ENCODE measurements at places on chromosomes 1 and 21.

GRCh38 chr1:117648015-117648414 is 42.2 kb downstream of the TENT5C start:
- DNase-seq = no peak

GRCh38 chr1:208312706-208313105 is 68.5 kb upstream of the PLXNA2 start:
- DNase-seq = no peak

DNA sequence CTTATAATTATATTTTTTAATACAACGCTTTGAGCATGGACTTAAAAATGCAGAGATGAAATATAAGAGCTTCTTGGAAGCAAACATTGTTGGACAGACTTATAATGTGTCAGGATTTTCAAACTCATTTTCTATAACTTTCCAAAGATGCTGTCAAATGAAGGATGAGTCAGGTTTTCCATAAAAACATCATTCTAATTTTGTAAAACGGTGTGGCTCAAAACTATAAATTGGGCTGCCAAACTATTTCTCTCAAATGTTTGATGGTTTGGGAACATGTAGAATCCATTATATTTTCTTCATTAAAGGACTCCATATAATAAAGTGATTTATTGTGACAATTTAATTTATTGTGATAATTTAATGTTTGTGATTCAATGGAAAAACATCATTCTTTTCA is 511.2 kb downstream of the USP25 start:
- DNase-seq = no peak

DNA sequence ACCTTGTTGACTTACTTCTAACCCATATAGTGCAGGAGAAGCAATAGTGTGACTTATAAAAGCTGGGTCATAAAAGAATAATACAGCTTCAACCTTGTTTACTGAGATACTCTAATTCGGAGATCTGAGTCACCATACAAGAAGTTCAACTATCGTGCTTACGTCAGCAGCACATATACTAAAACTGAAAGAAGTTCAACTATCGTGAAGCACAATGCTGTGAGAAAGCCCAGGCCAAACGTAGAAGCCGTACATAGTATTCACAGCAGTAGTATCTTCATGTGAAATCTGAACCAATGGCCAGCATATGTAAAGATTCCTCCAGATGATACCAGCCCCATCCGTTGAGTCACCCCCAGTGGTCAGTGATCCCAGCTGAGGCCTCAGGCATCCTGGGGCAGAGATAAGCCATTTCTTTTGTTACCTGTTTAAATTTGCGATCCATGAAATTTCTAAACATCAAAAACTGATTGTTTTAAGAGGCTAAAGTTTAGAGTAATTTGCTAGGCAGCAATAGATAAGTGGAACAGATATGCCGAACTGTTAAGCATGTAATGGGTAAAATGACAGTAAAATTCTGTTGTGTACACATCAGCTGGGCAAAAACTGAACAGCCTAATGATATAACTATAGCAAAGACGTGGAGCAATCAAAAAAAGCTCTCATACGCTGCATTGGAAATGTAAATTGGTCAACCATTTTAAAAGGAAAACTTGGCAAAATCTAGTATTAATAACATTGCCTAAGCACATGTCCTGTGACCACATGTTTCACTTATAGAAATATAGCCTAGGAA is 53.9 kb upstream of the SAMD13 start:
- DNase-seq = no peak

GRCh38 chr1:246805135-246805716 is 81.0 kb downstream of the SCCPDH start:
- DNase-seq = no peak

DNA sequence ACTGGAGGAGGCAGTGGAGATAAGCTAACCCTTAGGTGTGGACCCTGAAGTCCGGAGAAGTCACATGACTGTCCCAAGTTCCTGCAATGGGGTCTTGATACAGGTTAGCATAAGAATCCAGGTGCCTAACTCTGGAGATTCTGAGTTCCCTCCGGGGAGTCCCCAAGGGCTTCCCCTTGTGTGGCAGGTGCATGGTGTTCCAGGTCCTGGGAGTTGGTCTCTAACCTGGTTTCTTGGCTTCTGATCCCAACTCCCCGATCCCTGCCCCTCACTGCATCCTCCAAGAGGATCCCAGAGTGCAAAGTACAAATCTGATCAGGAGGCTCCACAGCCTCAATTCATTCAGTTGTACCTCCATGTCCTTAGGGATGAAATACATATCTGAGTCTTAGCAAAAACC is 9.3 kb upstream of the C8A start:
- no peak for DNase-seq

DNA sequence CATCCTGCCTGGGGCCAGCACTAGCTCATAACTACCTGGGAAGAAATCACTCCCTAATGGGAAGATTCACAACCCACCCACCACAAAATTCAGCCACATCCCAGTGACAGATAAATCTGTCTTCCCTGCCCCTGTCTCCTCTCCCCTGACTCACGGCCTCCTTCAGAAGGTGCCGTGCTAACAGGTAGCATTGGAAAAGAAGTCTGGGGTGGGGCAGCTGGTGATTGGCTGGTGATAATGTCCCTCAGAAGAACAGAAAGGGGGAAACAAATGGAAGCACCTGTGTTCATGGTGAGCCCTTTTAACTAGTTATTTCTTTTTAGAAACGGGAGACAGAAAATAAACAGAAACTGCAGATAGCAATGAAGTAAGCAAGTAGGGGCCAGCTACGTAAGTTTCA is 29.1 kb downstream of the ITPKB start:
- no peak for DNase-seq

DNA sequence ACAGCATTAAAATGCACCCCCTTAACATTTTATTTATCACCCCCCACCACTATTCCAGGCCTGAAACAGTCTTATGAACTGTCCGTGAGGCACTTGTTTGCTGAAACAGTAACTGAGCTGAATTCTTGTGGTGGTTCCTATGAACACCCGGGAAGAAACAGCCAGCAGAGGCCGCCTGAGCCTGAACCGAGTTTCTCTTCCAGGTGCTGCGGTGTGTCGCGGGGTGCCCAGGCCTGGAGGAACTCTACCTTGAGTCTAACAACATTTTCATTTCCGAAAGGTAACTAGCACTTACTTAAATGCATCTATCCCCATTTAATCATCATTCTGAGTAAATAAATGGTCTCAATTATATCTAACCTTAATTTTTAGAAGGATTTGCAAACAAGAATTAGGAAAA is 66.8 kb downstream of the TBCE start:
- DNase-seq = no peak

- no peak for DNase-seq
Observed at GRCh38 chr1:9703165-9703509, 51.6 kb downstream of the PIK3CD start.

DNA sequence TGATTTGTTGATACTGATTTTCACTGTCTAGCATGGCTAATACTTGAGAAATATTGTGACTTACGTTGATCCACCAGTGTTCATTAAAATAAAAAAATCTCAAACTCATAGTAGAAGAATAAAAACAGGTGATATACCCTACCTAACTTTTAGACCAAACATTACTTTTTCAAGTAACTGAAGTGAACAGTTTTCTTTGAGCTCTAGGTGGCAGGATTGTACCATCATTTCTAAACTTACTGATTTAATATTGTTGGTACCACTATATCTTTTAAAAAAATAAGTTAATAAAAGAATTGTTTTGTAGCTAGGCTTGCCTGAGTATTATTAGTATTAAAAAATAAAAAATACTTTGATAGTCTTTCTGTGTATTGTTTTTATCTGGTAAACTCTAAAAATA is 21.5 kb downstream of the CDC73 start:
- DNase-seq = no peak

DNA sequence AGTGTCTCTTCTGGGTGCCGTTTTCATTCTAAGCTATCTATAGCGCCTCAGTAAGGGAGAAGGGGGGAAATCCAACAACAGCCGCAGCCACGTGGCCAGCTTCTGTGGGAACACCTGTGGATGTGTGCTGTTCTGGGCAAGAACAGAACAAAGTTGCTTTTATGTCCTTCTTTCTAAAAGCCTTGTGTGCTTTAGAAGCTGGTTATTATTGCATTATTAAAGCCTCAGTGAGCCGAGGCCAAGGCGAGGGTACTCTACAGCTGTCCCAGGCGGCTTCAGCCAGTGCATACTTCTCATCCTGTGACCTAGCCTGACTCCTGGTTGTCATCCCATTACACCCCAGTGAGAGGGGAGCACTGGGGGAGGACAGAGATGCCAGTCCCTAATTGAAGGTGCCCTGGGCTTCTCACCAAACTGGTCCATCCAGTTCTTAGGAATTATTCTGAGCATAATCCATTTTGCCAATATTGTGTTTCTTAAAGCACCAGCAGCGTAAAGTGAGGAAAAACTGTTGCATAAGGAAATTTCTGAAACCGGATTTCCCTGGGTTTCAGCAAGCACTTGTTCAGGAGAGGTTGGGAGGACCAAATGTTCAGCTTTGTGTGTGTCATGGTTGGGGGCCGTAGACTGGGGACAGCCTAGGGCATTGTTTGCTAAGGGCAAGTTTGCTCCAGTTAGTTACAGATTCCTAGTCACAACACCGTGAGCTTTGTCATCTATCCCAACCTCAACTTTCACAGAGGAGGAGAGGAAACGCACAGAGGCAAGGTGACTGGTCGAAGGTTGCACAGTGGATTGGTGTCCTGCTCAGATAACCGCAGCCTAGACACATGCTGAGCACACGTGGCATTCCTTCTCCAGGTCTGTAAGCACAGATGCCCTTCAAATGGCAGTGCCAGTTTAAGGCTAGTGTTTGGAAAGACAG is 61.0 kb upstream of the ATP1A1 start:
- no peak for DNase-seq

- no peak for DNase-seq
Observed at GRCh38 chr21:36698385-36698980, 432 bp upstream of the SIM2 start.

DNA sequence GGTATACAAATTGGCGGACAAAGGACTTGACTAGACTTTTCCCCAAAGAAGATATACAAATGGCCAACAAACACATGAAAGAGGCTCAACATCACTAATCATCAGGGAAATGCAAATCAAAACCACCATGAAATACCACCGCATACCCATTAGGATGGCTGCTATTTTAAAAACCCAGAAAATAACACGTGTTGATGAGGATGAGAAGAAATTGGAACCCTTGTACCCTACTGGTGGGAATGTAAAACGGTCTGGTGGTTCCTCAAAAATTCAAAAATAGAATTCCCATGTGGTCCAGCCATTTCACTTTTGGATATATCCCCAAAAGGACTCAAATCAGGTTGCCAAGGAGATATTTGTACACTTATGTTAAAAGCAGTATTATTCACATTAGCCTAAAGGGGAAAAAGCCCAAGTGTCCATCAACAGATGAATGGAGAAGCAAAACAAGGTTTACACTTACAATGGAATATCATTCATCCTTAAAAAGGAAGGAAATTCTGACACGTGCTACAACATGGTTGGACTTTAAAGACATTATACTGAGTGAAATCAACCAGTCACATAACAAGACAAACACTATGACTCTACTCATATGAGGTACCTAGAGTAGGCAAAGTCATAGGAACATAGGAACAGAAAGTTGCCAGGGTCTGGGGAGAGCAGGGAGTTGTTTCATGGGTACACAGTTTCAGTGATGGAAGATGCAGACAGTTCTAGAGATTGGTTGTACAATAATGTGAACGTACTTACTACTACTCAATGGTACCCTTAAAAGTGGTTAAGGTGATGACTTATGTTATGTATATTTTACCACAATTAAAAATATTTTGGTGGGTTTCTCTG is 17.0 kb downstream of the CD34 start:
- DNase-seq = no peak

GRCh38 chr1:39243302-39243701 is 38.8 kb downstream of the MACF1 start:
- DNase-seq = no peak

GRCh38 chr1:225653463-225654276 is 747 bp upstream of the ENAH start:
- no peak for DNase-seq

DNA sequence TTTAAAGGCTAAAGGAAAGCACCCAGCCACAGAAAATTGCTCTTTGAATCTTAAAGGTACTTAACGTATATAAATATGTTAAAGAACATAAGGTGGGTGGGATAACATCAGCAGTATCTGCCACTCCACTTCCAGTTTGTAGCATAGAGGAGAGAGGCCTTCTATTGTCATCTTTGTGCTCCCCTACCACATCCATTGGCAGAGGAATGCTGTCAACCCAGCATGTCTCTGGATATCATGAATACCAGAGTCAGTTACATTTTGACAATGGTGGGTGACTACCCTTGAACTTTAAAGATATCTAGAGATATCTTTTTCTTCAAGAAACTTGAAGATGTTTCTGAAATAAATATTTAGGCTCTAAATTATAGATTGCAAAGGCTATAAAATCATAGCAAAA is 283.2 kb upstream of the LRRC7 start:
- DNase-seq = no peak

- DNase-seq = no peak
Observed at GRCh38 chr1:64482128-64482527, 12.2 kb downstream of the CACHD1 start.

DNA sequence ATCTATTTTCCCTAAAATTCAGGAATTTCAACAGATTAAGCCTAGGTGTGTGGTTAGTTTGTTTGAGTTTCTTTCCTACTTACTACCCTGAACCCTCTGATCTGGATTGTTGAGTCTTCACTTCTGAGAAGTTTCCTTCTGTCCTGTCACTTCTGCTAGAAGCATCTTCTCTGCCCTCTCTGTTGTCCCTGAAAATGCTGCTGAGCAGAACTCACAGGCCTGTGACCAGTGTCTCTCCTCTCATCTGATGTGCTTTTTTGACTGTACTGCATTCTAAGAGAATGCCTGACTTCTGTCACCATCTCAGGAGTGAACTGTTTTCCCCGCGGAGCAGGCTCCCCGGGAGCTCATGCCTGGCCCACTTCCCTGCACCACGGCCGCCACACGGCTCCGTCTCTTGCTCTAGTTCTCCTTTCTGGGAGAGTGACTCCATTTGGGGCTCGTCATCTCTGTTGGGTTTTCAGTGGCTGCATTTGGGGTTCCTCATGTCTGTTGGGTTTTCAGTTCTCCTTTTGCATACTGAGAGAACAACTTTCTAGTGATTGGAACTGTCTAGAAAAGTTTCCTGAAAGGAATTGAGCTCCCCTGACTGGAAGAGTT is 77.9 kb downstream of the POFUT2 start:
- DNase-seq = no peak

GRCh38 chr1:56196839-56197238 is 382.5 kb downstream of the PLPP3 start:
- no peak for DNase-seq

DNA sequence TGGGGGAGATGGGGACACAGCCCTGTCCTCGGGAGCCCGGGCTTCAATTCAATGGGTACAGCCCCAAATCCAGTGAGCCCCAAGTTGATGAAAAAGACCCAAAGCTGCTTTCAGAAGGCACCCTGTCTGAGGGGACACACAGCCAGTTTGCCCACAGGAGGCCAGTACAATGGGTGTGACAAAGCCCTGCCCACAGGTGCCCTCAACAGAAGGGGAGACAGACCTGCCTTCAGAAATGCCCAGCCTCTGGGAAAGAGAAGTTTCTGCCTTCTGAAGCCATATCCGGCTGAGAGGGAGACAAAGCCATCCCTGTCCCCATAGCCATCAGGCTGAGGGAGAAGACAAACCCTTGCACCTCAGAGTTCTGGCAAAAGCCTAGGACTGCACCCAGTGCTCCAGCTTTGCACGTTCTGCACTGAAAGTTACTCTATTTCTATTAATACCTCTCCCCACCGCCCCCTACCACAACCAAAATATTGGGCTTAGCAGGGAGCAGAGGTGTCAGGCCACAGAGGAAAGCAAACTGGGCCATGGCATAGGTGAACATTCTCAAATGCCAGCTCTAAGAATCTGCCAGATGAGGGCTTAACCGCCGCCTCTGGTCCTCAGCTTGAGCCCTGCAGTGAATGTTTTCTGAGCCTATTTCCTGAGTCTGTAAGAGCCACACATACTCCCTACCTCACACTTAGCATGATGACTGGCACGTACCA is 18.0 kb upstream of the PTAFR start:
- DNase-seq = no peak
